ENCODE measurements at places on chromosomes 2 and 18.

DNA sequence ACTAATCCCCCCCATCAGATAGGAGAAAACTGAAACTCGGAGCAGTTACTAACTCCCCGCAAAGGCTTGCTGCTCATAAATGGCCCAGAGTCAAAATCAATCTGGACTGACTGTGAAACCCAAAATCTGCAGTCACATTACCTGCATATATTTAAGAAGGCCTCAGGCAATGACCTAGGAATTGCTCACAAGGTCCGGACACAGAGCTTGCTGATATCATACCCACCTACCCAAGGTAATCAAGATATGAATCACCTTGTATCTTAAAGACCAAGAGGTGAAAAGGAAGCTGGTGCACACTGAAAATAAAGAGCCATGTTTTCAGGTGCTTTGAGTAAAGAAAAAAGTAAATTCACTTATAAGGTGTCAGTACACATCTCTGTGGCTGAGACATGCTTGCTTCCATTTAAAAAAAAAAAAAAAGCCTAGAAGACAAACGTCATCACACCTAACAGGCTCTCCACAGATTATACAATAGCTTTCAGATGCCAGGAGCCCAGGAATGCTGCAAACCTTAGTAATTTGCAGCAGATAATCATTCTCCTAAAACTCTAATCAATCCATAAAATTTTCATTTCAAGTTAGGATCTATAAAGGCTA lies 195.4 kb downstream of the ZEB2 start:
- no peak for ATAC-seq

GRCh38 chr2:65708086-65708485 lies 275.7 kb upstream of the SPRED2 start:
- no peak for ATAC-seq

GRCh38 chr18:51655327-51655698 lies 457.8 kb upstream of the MEX3C start:
- peak; percentile 18 for ATAC-seq

- no peak for ATAC-seq
Observed at GRCh38 chr2:240790370-240791220, 29.4 kb downstream of the KIF1A start.

Measured in motor neuron (in vitro differentiated cells).